ENCODE measurements at places on chromosomes 2 and 18.

DNA sequence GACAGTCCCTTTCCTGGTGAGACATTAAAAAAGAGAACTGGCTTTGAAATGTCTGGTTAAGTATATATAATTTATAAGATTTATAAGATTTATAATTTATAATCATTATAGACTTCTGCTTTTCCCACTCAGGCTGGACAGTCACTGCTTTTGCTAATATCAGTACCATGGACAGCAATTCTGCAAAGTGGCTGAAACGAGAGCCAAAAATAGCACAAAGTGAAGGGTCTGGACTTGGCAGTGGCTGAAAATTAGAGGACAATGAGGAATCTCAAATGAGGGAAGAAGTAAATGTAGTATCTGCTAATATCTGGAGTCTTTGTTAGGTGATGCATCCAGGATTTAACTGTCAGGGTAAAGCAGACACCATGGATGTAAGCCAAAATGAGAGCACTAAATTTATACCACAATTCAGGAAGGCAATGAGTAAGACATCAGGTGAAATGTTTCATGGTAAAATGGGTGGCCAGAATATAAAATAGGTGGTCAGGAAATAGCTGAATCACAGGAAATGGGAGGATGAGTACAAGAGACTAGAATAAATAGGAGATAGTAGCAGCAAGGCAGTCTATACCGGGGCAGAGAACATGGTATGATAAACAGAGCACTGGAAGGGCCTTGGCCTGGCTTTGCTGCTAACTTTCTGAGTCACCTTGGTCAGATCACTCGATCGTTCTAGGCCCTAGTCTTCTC lies 39.6 kb upstream of the BOD1L2 start:
- DNase-seq: no peak

GRCh38 chr2:126790987-126791780 lies 107.5 kb upstream of the TEX51 start:
- no peak for DNase-seq

GRCh38 chr2:238418999-238419546 lies 7.7 kb upstream of the ASB1 start:
- no peak for DNase-seq

- no peak for DNase-seq
Measured at GRCh38 chr2:143334837-143335236, 205.6 kb downstream of the ARHGAP15 start.

- no peak for DNase-seq
Measured at GRCh38 chr2:12304564-12305171, 412.1 kb upstream of the TRIB2 start.

DNA sequence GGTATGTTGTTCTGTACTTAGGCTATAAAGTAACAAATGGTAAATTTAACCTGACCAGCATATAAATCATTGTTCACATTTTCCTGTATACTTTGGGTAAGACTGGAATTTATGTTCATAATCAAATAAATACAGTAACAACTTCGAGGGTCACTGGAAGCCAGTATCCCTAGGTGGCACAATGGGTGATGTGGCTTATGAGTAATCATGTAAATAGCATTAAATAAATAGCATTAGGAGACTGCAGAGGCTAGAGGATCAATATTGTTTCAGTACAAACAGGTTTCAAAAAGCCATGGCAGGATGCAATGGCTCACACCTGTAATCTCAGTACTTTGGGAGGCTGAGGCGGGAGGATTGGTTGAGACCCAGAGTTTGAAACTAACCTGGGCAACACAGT lies 690.6 kb downstream of the SLC4A3 start:
- DNase-seq: no peak

DNA sequence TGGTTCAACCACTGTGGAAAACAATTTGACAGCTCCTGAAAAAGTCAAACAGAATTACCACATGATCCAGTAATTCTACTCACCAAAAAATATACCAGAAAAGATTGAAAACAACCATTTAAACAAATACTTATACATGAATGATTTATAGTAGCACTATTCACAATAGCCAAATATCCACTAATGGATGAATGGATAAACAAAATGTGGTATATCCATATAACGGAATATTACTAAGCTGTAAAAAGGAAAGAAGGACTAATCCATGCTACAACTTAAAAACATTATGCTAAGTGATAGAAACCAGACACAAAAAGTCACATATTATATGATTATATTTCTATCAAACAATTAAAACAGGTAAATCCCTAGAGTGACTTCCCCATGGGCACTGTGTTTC lies 131.5 kb downstream of the SPOPL start:
- no peak for DNase-seq

Data from AG04449 (cell line).